ENCODE measurements at places on chromosomes 7 and 10.

GRCh38 chr10:653991-654646, 35.3 kb downstream of the DIP2C start:
- DNase-seq = no peak

DNA sequence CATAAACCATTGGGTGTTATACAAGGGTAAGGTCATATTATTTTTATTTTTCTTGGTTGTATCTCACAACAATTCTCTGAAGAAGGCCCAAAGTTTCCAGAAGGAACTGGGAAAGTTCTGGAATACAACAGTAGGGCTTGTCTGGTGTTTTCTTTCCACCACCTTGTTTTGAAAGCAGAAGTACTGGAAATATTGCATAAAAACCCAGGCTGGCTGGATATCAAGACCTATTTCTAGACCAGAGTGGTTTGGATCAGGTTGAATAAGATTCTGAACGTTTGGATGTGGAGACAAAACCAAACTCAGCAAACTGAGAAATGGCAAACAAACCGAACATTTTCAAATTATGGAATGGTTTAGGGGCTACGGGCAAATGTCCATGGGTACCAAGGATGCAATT, 182.6 kb upstream of the FZD8 start:
- no peak for DNase-seq

DNA sequence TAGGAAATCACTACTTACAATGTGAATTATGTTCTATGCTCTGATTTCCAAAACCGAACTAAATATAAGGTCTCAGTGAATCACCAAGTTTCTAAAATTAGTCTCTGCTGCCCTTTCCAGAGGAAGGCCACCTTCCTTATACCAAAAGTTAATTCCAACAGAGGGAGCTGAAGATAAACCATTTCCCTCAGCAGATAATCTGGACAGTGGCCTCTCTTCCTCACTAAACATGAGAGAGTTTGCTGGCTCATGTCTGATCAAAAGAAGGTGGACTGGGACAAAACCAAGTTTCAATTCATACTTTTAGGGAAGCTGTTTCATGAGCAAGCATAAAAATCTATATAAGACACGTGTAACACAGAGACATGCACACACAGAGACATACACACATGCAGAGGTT, 6.4 kb downstream of the FEZF1 start:
- no peak for DNase-seq

- no peak for DNase-seq
Observed at GRCh38 chr10:64959116-64959515, 1437.9 kb downstream of the REEP3 start.

GRCh38 chr7:126215785-126216184, 1037.0 kb downstream of the GRM8 start:
- no peak for DNase-seq

DNA sequence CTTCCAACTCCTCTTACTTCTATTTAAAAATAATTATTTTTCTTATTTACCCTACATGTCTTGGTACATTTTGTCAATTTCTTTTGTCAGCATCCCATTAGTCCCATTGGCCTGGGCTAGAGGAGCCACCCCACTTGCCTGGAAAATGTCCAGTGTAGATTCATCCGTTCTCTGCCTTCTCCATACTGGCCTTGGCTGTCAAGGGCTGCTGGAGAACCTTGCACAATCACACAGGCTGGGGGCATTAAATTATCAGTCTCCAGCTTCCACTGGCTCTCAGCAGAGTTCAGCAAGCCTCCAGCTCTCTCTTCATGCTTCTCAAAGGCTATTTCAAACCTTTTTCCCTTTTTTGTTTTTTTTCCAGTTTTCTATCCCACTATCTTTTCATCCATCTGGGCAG, 13.8 kb upstream of the ZCCHC24 start:
- DNase-seq = no peak

DNA sequence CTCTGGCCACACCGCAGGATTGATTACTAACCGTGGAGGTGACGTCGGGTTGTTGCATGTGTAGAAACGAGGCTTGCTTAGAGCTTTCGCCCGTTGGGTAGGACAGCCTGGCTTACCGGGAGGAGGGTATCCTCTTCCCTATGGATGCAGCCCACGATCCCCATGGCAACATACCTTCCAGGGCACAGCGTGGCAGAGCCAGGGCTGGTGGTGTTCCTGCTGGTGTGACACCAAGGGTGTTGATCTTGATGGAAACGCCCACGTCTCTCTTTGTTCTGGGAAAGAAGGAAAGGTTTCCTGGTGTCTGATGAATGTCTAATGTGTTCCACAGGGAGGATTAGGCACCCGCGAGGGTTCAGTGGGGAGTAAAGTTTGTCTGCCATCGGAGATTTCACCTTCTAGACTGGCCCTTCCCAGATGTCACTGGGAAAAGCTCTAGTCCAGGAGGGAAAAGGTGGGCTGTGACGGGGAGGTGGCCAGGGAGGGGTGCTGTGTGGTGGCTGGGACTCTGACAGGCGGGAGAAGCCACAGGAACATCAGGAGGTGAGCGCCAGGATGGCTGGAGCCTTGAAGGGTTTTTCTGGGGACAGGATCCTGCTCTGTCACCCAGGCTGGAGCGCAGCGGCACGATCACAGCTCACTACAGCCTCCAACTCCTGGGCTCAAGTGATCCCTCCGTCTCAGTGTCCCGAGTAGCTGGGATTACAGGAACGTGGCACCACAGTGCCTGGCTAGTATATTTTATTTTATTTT, 102.1 kb downstream of the CUX1 start:
- no peak for DNase-seq

- peak; percentile 10 for DNase-seq
Observed at GRCh38 chr10:82378146-82378545, 503.2 kb downstream of the NRG3 start.

- DNase-seq = no peak
Observed at GRCh38 chr7:44978511-44979366, at the start of gene MYO1G. TSS of gene MYO1G (minus strand) at chr7:44979015. CDS start at chr7:44978961, 54 bp downstream.

DNA sequence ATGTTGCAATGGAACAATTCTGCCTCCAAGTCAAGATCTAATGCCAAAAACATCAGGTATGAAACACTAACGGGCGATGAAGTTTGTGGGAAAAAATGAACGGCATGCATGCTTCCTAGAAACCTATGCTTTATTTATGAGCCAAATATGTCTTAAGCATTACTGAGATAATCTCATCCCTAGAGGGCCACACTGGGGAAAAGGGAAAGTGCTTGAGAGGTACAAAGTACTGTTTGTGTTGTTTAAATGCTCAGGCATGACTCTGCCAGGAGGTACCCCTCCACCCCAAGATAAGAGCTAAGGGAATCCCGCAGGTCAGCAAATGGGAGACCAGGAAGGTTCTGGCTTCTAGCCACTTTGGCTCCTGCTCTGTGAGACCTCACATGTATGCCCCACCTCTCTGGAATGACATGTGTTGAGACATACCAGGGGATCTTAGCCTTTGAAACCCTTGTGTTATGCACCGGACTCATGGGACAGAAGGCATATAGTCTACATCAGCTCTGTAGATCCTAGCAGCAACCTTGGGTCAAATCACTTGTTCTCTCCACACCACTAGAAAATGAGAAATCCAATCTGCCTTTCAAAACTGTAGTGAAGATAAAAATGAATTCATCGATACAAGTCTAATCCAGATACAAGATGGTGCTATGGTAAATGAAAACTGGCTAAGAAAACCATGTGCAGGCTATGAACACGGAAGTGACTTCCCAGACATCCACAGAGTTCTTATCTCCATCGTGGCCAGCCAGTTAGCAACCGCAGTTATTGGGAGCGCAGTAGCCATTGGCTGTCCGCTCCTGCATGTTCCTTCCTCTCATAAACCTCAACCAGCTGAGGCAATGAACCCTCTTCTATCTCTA, 61.0 kb downstream of the CREB3L2 start:
- DNase-seq = no peak

GRCh38 chr10:93485690-93486089, 3.6 kb upstream of the MYOF start:
- DNase-seq = no peak

DNA sequence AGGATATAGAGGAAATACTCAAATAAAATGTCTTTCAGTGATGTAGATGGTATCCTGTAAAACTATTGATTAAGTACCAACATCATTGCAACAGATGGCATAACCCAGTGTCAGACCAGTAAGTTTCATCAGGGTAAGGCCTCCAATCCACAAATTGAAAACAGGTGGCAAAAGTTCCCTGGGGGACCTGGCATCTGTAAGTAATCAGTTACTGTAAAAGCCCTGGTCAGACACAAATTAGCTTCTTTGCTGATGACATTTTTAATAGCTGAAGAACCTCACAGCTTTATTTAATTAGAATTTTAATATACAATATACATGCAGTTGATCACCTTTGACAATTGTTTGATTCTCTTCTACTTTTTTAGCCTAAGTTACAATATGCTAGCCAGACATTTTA, 152.5 kb downstream of the PLXDC2 start:
- no peak for DNase-seq

DNA sequence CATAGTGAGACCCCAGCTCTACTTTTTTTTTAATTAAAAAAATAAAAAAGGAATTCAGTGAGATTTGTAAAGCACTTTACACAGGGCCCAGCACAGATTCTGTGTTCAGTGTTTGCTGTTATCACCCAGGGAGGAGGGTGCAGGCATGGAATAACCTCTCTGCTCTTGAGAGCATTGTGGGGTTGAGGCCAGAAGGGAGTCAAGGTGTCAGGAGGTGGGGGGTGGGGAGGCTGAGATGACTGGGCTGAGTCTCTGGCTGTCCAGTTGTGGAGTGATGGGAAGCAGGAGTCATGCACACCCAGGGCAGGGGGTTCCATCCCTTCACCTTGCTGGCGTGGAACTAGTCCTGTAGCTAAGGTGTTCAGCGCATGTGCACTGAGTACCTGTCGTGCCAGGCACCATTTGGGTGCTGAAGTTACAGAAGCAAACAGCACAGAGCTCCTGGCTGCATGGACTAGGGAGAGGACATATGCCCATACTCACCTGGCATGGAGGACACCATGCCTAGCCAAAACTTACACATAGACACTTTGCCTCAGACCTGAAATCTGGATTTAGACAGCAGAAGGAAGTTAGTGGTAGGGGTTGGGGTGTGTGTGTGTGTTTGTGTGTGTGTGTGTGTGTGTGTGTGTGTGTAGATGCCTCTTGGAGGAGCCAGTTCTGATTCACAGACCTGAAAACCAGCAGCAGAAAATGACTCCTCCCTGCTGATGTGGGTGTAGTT, 69.2 kb upstream of the LRRC4 start:
- DNase-seq = no peak

DNA sequence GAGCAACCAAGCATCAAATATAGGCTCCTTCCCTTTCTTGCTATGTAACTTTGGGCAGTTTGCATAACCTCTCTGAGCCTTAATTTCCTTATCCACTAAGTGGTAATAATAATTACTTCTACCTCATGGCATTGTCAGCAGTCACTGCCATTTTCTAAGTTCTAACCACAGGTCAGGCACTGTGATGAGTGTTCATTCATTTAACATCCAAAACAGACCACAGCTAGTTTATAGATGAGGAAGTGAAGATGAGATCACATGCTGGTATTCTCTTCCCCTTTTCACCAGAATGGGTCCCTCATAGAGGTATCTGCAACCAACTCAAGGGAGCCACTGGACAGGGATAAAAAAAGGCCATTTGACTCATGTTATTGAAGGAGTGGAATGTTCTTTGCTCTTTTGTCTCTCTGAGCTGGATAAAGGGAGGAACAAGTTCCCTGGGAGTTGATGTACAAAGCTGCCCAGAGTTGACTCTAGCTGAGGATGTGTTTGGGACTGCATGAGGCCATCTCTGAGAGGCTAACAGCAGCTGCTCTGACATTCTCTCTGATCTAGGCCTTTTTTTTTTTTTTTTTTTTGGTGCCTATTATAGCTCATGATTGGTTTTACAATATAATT, 65.0 kb downstream of the DNAJC12 start:
- DNase-seq = no peak

DNA sequence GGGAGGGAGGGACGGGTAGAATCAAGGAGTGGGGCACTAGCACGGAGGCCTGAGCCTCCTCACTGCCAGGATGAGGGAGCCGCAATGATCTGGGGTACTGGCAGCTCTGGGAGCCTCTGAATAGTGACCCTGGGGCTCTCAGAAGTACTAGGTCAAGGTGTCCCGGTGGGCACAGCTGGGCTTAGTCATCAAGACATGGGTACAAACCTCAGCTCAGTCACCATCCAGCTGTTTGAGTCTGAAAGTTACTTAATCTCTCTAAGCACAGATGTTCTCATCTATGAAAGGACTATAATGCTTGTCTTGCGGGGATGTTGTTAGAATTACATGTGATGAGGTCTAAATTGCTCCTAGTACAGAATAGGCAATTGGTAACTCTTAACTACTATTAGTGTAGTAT, 276.8 kb downstream of the KCNMA1 start:
- no peak for DNase-seq

GRCh38 chr10:123213192-123213591, 59.0 kb downstream of the BUB3 start:
- no peak for DNase-seq

- DNase-seq = no peak
Observed at GRCh38 chr10:84344526-84344925, 16.1 kb downstream of the CCSER2 start.

DNA sequence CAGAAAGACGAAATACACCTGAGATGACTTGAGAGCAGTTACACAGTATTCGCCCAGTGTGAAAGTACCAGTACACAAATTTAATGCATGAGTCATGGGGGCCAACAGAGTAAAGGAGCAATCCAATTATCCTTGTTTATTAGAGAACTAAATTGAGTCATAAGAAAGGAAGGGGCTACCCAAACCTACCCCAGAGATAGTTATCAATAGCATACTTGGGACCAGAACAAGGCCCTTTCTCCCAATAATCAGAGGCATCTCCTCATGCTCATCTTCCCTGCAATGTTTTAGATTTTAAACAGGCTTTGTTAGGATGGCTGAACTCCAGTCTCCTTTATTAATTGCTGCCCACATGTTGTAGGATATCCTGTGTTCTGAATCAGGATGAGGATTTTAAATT, 239.7 kb upstream of the LRGUK start:
- DNase-seq = no peak

- no peak for DNase-seq
Observed at GRCh38 chr10:127999297-128000129, 92.6 kb downstream of the PTPRE start.

GRCh38 chr10:112934193-112934592, 15.9 kb upstream of the TCF7L2 start:
- no peak for DNase-seq

- no peak for DNase-seq
Observed at GRCh38 chr10:97149079-97149531, 36.7 kb downstream of the SLIT1 start.

DNA sequence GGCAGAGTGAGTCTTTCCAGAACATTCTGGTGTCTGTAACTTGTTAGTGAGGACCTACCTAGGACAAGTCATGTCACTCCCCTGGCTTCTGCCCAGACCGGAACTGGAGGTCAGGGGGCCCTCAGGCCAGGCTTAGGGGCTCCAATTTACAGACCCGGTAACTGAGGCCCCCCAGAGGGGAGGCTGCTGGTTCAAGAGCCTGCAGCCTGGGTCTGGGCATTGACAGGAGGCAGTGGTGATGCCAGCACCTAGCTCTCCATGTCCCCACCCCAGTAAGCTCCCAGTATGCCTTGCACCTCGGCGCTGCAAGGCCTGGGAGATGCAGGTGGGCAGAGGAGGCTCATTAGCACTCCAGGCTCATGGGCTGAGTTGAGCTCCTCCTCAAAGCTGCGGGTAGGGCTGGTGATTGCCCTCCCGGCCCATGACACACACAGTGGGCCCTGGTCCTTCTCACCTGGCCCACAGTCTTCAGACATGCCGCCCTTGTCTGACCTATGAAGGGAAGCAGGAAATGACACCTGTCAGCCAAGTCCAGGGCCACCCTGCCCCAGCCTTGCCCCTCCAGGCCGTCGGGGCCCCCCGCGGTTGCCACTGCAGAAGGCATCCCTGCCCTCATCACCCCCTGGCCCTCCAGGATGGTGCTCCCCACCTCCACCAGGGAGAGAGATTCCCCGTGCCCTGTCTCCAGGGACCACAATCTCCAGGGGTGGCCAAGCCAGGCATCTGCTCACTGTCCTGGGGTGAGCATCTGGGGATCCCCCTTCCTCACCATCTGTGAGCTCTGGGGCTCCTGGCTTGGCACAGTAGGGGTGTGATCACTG, 88.3 kb upstream of the TMEM248 start:
- DNase-seq = no peak
